ENCODE measurements at places on chromosomes 1 and 21.

GRCh38 chr1:150555971-150556865, 7.0 kb downstream of the ADAMTSL4 start:
- DNase-seq = no peak

DNA sequence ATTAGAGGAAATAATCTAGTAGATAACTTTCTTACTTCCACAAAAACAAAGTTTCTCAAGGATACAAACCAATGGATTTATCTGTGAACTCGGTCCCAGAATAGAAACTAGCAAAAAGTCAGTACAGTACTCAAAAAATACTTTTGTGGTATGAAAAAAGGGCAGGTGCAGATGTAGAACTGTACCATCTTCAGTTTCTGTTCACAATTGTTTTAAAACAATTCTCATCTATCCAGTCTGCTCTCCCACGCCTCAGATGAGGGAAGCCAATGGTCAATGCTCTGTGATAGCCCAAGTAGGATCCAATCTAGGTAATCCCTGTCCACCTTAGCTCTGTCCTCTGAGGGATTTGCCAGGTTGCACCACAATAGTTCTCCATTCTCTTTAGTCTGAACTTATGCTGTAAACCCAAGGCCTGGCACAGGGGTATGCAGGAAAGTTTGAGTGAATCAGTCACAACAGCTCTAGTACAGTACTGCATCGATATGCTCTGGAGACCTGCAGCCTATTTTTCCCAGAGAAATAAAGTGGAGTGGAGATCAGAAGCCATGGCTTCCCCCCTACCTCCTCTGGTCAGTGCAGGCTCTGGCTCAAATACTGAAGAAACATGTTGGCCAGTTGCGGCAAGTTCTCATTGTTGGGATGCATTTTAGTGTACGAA, 1.4 kb downstream of the KTI12 start:
- no peak for DNase-seq

DNA sequence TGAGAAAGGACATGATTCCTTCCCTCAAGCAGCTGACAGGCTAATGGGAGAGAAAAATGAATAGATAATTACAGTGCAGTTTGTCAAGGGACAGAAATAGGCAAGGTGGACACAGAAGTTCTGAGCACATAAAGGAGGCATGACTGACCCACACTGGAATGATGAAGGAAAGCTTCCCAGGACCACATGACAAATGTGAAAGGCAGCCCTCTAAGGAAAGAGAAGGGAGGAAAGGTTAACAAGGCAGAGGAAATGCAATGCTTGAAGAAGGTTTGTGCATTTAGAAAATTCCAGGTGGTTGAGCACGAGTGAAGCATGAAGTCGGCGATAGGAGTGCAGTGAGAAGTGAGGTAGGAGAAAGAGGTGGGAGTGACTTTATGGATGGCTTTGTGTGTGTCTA, 37.4 kb downstream of the LAMC2 start:
- DNase-seq = no peak

GRCh38 chr1:168926236-168926635, 180.3 kb upstream of the ATP1B1 start:
- no peak for DNase-seq

DNA sequence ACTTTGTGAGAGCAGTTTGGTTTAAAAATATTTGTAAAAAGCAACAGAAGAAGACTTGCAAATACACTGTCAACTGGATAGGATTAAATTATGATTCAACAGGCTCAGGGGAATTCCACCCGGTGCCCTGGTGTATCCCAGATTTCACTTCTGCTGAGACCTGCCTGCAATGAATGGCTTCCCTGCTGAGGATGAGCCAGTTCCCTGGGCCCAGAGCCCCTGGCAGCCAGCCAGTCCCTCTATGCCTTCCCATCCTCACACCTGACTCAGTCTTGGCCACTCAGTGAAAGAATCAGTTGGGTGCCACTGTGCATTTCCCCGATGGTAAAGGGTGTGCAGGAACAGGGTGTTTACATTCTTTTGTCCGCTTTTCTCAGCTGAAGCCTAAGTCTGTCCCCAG, 64.4 kb downstream of the KCTD3 start:
- no peak for DNase-seq

GRCh38 chr1:228289996-228290881, 82.4 kb downstream of the OBSCN start:
- no peak for DNase-seq

GRCh38 chr1:219039017-219039681, 134.5 kb upstream of the LYPLAL1 start:
- DNase-seq = no peak

DNA sequence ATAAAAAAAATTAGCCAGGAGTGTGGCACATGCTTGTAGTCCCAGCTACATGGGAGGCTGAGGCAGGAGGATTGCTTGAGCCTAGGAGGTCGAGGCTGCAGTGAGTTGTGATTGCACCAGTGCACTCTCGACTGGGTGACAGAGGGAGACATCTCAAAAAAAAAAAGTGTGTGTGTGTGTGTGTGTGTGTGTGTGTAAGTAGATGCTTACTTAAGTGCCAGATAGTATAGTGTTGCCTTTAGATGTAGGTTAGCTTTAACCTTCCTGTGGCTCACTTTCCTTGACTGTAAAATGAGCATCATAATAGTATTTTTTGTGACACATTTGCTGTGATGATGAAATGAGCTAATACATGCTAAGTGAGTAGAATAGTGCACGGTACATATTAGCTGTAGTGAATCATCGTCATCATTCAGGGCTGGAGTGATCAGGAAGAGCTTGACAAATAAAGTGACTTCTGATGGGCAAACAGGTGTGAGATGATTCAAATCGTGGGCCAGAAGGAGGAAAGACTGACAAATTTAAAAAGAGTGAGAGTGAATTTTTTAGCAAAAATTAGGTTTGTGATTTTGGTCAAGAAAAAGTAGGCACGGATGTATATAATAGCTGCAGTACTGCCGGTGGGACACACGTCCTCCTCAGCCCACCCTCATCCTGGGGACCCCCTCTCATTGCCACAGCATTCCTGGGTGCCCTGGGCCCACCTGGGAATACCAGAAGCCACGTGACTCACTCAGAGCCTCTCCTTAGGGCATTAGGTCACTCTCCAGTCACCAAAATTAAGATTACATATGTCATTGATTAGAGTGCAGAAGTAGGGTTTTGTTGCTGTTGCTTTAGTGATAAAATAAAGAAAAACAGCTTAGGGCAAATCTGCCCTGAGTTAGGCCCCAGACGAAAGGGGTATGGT, 33.9 kb downstream of the EIF2D start:
- no peak for DNase-seq

GRCh38 chr1:44030605-44031251, 534 bp downstream of the SLC6A9 start:
- DNase-seq = peak; percentile 36

- DNase-seq = no peak
Measured at GRCh38 chr1:200314085-200314750, 95.6 kb downstream of the ZNF281 start.

GRCh38 chr1:196407358-196408051, 200.7 kb downstream of the KCNT2 start:
- no peak for DNase-seq

- no peak for DNase-seq
Measured at GRCh38 chr1:25700144-25700523, 83.5 kb downstream of the MAN1C1 start.

GRCh38 chr1:165298203-165298820, 58.2 kb downstream of the LMX1A start:
- no peak for DNase-seq

DNA sequence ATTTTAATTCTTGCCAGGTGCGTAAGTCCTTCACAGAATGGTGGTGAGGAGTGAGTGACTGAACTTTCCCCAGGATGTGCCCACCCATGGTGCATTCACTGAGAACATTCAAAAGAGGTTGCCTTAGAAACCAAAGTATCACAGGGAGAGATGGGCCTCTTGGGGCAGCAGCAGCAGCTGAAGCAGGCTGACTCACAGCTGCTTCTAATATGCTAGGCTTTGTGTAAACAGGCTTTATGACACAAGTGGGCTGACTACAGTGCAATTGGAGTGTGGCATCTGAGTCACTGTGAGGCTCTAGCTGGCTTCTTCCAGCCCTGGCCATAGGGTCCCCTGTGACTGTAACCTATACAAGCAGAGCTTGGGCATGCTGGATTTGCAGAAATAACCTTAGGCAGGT, 12.6 kb downstream of the PIGP start:
- no peak for DNase-seq

GRCh38 chr1:15948595-15949452, 27.1 kb downstream of the ZBTB17 start:
- no peak for DNase-seq

GRCh38 chr1:62437273-62437940, 558 bp downstream of the USP1 start:
- peak; percentile 24 for DNase-seq

DNA sequence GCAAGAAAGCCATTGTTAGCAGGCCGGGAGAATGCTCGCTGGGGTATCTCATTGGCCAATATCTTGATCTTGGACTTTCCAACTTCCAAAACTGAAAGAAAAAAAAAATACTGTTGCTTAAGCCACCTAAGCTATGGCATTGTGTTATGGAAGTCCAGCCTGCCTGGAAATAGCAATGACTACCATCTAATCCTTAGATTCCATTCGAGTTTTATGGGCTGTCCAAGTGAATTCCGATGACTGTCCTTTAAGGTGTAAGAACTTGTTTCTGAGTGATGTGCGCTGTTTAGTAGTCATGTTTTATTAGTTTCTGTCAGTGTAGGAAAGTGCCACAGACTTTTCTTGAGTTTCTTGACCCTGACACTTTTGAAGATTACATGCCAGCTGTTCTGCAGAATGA, 762.6 kb downstream of the USP25 start:
- DNase-seq = no peak

DNA sequence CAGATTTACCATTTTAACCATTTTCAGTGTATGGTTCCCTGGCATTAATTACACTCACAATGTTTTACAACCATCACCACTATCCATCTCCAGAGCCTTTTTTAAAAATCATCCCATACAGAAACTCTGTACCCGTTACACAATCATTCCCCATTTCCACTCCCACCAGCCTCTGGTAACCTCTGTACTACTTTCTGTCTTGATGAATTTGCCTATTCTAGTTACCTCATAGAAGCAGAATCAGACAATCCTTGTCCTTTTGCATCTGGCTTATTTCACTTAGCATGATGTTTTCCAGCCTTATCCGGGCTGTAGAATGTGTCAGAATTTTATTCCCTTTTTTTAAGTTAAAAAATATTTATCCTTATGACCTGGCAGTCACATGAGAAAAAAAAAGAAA, 33.0 kb downstream of the PGM1 start:
- DNase-seq = no peak

DNA sequence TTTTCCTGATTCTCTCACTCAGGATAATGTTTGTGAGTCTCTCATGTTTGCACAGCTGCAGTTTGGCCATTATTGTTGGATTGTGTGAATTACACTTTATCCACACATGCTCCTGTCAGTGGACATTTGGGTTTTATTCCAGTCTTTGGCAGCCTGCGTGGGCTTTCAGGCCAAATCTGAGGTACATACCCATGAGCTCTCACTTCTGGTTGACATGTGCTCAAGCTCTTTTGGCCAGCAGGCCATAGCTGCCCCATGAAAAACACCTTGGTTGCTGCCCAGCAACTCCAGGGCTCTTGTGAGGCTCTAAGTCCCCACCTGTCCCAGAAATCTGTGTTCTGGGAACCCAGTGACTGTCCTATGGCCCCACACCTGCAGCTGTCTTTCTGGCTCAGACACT, 124.5 kb upstream of the GALNT2 start:
- no peak for DNase-seq

GRCh38 chr1:204480515-204480914, 14.1 kb downstream of the PIK3C2B start:
- DNase-seq = no peak

DNA sequence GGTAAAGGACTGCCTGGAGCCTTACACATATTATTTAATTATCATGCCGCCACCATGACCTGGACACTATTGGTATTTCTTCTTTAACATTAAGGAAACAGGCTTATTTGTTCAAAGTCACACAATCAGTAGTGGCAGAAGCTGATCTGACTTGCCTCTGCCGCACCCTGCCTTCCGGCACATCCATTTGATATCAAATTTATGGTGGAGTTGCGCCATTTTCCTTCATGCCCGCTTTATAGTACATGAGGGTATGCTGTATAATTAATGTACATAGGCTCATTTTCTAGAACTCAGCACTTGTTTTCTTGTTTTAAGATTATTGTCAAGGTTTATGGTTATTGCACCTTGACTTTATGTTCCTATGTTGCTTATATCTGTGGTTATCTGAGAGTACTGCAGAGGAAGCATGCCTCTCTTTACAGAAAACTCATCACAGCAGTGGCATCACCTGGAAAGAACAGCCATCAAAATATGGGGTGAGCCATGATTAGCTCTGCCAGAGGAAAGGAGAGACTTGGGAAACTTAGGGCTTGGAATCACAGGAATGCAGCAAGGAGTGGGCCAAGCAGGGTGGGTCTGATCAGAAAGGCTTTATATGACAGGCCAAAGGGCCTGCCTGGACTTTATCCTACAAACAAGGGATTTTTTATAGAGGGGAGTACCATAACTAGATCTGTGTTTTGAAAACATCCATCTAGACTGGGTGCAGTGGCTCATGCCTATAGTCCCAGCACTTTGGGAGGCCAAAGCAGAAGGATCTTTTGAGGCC, 72.2 kb upstream of the GJB5 start:
- no peak for DNase-seq

DNA sequence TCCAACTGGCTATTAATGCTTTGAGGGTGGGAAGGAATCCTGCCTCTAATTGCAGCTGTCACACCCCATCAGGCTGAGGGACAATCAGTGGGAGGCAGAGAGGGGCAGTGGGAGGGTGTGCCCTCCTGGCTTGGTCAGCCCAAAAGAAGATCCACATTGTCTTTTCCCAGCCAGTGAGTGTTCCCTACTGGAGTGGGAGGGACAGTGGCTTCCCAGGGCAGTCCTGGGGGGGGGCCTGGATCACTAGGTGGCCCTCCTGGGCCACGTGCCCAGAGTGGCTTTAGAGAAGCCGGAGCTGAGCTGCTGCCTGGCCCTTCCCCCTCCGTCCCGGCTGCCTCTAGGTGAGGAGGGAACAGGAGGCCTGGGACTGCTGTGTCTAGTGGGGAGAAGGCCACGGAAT, 14.0 kb downstream of the INKA2 start:
- no peak for DNase-seq

- no peak for DNase-seq
Measured at GRCh38 chr1:218479436-218480115, 134.4 kb downstream of the TGFB2 start.

DNA sequence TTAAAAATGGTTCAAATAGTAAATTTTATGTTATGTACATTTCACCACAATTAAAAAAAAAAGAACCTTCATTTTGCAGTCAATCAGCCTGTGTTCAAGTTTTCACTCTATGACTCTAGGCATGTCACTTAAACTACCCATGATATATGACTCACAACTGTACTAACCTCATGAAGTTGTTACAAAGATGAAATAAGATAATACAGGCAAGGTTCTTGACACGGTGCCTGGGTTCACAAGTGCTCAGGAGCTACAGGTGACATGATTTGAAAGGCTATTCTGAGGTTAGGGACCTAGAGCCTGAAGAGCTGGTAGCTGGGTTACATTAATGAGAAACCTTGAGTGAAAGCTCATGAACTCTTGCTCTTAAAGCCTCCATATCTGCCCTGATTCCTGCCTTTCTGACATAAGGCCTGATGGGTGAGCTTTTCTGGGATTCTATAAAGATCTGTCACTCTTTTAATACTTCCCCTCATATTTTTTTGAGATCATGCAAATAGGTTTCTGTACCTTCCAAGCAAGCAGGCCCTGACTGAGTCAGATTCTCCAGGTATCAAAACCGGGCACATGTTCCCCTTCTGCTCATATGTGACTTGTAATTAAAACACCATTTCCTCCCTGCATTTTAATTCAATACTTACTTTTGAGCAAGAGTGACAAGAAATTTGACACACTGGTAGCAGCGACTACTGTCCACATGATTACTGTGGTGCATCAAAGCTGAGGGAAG, 34.0 kb downstream of the PCSK9 start:
- no peak for DNase-seq

Data from stimulated activated CD4-positive, alpha-beta T cell treated with anti-CD3 and anti-CD28 coated beads, TNF-alpha, amount 100 ng/mL, for 1 hour (primary cell).